Muscle of back (tissue), 13 donors: ENCODE measurements at places on chromosomes 2 and 18.

DNA sequence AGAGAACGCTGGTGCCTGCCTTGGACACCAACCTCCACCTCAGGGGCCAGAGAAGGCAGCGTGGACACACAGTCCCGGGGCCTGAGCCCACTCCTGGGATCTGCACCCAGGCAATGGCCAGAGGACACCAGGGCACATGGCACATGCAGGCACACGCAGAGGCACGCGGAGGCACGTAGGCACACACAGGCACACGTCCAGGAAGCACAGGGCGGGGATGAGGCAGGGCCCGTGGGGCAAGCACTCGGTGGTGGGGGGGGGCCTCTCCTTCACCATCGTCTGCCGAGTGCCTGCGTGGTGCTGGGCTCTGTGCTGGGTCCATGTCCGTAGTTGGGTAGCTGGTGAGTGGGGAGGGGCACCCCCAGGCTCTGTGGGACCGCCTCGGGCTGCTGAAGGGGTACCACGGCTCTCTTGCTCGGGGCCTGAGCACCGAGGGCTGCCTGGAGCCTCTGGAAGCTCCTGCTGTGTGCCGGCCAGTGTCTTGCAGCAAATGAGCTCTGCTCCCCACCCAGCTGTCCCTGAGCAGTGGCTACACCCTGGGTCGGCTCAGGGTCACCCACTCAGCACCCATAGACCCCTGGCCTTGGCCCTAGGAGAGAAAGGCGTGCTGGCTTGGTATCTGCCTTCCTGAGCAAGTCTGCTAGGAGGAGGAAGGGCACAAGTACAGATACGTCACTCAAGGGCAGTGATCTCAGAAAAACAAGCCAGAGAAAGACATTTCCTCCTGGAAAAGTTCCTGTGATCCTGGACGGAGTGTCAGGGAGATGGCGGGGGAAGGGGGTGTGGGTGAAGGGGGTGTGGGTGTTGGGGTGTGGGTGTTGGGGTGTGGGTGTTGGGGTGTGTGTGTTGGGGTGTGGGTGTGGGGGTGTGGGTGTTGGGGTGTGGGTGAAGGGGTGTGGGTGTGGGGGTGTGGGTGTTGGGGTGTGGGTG lies 26.4 kb downstream of the RTP5 start:
- peak; percentile 57 for DNase-seq

DNA sequence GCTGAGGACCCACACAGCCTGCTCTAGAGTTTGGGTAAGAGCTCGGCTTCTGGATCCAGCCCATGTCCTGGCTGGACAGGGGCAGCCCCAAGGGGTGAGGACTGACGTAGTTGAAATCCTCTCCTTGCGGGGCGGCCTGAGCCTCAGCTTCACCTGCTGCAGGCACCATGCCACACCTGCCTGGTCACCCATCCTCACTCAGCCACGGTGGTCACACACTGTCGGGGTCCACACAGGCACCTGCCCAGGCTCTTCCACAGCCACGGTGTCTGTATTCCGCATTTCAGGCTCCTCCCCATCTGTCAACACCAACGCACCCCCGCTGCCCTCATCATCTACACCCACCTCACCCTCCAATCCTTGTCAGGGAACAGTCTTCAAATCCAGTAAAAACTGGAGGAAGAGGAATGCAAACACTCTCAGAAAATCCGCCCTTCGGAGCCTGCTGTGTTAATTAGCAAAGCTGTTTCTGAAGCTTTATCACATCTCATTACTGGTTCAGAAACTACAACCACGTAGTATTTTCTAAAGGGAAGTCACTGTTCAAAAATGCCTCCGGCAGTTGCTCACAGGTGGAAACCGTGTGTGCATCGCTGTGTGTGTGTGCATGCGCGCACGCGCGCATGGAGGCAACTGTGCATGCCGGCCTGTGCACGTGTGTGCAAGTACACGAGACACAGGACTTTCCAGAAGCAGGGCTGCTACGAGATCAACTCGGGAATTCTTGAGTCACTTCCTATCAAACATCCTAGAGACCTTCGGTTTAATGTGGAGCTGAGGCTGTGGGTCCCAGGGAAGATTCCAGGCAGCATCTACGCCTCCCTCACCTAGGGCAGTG lies 38.2 kb downstream of the SLC66A2 start:
- no peak for DNase-seq

DNA sequence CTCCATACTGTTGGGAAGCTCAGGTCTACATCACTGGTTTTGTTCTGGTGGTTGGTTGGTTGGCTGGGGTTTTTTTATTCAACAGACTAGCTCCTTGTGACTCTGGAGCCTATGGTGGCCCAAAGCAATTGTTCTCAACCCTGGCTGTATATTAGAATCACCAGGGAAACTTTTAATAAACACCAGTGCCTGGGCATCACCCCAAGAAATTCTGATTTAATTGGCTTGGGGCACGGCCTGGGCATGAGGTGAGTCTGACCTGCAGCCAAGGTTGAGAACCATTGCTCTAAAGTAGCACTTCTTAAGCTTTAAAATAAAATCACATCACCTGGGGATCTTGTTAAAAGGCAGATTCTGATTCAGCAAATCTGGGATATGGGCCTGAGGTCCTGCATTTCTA lies 184.1 kb downstream of the C1D start:
- DNase-seq = no peak

GRCh38 chr18:8242151-8242696 lies 367.0 kb upstream of the RAB12 start:
- no peak for DNase-seq

DNA sequence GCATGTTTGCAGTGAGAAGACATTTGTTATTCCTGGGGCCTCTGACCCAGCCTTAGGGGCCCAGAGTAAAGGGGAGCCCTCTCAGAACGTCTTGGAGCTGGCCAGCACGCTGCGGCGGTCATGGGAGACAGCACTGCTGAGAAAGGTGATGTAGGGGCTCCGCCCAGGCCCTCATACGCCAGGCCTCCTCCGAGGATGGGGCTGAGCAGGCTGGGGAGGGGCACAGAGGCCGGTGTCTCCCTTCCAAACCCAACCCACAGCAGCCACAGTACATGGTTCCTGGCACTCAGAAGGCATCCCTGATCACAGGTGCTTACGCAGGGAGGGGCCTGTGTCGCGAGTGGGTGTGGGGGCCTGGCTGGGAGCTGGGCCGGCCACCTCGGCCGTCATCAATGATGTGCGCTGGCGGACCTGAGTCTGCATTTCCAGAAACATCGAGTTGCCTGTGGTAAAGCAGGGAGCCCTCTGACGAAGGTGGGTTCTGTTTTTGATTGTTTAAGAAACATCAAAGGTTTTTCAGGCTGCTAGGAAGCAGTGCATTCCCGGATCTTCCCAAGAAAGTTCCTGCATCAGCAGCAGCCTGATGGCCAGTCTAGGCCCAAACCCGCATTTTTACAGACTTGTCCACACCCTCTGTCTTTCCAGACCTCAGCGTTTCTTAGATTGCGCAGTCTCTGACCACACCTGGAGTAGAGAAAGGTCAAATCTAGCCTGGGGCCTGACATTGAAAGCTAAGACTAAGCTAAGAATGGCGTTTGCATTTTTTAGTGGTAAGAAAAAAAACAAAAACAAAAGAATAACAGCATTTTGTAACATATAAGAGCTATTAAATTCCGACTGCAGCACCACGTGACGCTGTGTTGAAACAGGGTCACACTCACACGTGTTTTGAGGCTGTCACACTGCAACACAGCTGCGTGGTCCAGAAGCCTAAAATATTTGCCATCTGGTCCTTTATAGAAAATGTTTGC lies 51.2 kb upstream of the PXDN start:
- no peak for DNase-seq

DNA sequence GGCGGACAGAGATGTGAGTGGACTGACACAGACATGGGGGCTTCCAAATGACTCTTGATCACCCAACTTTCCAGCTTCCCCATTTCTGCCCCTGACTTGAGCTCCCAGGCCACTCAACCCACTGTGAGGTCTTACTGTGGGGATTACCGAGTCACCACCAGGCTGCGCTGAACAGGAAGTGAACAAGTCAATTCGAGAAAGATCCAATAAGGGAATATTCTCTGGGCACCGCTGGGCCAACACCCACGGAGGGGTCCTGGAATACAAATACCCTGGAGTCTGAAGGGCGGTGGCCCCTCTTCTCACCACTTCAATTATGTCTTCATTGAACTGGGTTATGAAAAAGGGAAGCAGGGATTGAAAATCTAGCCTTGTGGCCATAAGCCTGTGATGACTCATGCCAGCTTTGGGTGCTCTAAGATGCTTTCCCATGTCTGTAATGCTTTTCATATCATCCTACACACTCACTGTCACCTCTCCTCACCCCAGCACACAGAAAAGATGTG lies 37.7 kb downstream of the BCL11A start:
- DNase-seq = peak; percentile 33

DNA sequence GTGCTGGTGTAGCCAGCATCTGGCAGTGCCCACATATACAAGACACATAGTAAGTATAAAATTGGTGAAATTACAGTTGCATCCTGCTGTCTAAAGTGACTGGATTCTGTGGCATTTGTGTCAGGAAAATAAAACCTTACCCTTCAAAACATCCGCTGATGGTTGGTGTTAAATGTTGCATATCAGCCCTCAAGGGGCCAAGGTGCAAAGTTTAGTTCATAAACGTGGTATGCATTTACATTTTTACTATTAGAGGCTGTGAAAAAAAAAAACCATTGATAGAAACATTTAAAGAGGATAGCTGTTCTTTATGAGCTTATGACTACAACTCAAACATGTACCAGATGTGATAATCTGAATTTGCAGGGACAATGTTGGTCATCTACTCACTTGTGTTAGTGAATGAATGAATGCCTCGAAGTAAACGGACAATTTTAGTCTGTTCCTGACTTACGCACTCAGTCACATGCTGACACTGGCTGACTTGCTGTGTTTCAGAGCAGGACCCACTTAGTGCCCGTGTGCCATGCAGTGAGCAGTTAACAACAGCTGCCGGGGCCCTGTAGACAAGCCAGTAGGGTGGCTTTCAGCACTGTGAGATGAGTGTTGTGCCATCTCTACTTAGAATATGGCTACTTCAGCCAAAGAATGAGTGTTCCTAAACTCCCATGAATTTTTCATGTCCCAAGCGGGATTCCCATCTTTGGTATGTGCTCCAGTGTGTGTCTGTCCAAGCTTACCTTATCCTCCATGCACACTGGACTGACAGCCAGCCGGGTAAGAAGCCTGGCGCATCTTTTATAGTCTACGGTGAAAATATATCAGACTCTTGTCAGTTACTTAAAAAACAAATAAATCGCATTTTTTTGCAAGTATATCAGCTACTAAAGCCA lies 5.3 kb downstream of the ALKAL2 start:
- DNase-seq = no peak

DNA sequence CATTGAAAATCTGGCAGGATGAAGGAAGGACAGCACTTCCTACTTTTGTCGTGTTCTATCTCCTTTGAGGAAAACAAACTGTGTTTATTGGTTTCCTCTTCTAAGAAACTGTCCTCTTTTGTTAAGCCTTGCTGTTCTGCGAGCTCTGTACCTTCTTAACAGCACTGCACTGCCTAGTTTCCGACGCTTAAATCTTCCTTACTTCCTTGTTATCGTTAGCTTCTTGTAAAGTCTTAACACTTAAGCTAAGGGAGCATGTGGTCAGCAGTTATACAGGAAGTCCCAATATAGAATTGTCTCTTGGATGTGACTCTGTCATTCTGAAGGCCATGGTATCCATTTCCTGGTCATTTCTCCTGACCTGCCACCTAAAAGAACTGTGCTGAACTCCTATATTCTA lies 552.8 kb upstream of the NRP2 start:
- DNase-seq = no peak

- DNase-seq = no peak
Observed at GRCh38 chr2:85439025-85439472, 20.5 kb downstream of the SH2D6 start.

DNA sequence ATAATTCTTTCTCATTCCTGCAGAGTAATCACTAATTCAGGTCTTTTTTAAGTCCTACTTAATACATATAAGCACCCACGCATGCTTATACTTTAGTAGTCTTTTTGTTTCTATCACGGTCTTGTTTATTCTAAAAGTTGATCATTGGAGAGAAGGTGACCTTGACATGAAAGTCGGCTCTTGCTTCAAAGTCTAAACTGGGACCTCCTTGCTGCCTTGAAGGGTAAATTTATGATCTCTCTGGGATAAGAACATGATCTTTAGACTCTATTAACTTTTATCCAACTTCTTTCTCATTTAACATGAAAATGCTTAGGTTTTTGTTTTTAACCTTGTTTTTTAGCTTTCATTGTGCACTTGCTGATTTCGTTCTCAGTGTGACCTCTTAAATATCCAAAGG lies 792.3 kb downstream of the DPP10 start:
- no peak for DNase-seq

DNA sequence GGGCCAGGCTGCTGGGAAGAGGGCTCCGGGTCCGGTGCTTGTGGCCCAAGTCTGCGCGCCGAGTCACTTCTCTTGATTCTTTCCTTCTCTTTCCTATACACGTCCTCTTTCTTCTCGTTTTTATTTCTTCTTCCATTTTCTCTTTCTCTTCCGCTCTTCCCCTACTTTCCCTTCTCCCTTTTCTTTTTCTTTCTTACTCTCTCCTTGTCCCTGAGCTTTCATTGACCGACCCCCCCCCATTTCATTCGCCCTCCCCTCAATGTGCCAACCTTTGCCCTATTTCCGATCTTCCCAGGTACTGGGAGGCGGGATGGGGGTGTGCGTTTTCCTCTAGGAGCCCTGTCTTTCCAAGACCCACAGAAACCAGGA lies 1.8 kb downstream of the ONECUT2 start:
- no peak for DNase-seq

DNA sequence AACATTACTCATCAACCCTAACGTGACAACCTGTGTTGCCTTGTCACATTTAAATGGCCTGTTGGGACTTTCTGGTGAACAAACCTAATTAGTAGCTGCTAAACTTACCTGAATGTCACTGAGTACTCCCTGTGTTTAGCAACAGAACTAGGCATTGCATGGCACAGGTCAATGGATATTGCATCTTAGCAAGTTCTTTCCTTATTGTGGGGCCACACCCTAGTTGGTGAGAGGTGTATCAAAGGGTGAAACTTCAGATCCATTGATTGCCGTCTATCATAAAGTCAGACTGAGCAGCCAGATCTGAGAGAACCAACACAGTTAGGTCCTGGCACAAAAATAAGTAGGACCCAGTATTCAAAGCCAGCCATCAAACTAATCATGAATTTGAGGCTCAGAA lies 29.8 kb upstream of the ZNF385B start:
- DNase-seq = no peak
